ENCODE measurements at places on chromosomes 4 and X.
A peak's percentile ranks its signal among the peaks of the same experiment; 100 is the strongest.

DNA sequence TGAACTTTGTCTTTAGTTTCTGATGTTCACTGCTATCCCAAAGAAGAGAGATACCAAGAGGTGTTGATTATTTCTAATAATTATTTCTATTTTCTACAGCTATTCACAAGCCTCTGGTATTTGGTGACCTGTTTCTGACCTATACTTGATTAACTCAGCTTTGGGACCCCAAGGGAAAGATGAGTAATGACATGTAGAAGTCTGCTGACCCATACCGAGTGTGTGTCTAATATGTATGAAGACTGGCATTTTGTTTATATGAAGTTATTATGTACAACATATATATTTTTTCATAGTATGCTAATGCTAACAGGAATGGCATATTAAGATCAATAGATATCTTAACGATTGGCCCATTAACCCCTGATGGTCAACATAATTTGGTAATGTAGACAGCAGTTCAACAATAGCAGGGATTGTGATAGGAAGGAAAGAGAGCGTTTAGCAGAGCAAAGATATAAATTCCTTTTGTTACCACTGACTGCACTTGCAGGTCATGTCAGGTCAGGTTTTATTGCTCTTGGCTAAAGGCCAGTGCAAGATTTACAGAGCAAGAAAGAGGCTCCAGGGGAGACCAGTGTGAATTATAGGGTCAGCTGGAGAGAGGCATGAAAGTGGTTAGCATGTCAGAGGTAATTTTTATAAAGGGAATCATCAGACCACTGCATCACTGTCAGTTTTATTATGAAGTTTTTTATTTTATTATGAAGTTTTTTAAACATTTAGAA, 94.7 kb upstream of the DIPK2B start:
- DNase-seq: no peak

GRCh38 chr4:182593864-182594263, 323.3 kb downstream of the DCTD start:
- DNase-seq: no peak

- DNase-seq: no peak
These were observed 339.2 kb upstream of the GATB start for GRCh38 chr4:152099981-152100378.

DNA sequence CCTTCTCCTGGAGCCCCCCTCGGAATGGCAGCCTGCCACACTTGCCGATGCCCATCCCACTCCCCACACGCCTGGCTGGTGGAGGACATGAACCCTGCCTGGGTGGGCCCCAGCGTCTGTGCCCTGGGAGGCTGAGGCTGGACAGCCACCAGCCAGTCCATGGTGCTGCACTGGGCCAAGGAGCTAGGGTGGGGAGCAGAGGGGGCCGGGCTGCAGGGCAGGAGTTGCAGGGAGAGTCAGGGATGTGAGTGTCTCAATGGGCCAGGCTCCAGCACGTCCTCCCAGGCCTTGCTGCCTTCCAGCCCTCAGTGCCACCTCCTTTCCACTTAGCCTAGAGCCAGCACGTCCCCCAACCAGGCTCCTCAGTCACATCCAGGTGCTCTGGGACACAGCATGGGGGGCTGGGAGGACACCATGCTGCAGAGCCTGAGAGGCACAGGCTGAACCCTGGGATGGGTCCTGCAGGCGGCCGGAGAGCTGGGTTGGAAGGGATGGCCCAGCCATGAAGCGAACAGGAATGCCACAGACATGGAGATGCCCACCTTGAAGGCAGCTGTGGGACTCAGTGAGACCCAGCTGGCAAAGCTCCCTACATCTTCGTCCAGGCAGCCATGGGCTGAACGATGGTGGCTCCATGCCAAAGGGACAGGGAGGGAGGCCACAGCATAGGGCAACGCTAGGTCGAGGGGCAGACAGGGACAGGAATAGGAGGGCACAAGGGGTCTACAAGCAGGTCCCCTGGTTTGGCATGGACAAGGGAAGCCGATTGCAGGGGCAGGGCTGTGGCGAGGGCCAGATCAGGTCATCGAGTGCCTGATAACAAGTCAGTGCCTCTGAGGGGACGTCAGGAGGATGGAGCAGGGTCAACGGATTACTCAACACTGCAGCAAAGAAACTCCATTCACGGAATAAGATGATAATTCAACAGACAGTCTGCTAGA, 30.1 kb upstream of the MXD4 start:
- no peak for DNase-seq

GRCh38 chr4:15513545-15513944, 43.9 kb downstream of the CC2D2A start:
- no peak for DNase-seq

DNA sequence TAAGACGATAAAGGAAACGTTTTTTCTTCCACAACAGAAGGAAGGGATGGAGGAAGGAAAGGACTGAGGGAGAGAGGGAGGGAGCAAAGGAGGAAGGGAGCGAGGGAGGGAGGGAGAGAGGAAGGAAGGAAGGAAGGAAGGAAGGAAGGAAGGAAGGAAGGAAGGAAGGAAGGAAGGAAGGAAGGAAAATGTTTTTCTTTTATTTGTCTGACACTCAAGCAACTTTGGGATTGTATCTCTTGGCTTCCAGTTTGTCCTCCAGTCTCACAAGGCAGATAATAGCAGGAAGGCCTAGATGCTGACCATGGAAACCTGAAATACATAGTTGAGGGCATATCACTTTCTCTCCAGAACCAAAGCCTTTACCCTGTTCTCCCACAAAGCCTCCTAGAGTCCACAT, 226.7 kb downstream of the ZNF674 start:
- no peak for DNase-seq

GRCh38 chr4:77593101-77593500, 12.5 kb upstream of the CXCL13 start:
- DNase-seq: no peak

- no peak for DNase-seq
These were observed 7.3 kb upstream of the KLHL8 start for GRCh38 chr4:87227751-87228151.

- DNase-seq: no peak
These were observed 115.9 kb downstream of the RAB28 start for GRCh38 chr4:13368217-13368616.

DNA sequence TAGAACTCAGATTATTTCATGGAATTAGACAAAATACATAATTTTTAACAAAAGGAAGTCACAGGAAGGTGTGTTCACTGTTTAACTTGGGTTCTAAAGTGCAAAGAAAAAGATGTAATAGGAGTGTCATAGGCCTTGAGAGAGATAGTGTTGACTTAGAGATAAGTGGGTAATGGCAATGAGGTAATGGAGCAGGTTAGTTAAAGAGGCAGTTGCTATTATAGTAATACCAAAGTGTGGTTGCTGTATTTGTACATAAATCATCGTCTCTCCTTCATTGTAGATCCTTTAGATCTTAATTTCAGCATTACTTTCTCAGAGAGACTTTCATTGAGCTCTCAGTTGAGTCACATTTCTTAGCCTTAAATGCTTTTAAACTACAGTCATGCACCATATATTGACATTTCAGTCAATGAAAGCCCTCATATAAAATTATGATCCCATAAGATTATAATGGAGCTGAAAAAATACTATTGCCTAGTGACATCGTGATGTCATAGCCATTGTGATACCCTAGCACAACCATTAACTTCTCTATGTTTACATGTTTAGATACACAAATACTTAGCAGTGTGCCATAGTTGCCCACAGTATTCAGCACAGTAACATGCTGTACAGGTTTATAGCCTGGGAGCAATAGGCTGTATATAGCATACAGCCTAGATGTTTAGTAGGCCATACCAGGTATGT, 245.4 kb downstream of the ADGRL3 start:
- DNase-seq: no peak

DNA sequence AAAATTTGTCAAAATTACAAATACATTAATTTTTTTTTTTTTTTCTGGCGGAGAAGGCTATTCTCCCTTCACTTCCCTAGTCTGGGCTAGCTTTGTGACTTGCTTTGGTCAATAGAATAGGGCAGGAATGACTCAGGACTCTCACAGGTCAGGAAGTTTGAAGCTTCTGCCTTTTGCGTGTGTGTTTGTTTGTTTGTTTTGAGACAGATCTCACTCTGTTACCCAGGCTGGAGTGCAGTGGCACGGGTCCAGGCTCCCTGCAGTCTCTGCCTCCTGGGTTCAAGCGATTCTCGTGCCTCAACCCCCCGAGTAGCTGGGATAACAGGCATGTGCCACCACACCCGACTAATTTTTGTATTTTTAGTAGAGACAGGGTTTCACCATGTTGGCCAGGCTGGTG, 55.9 kb upstream of the USP9X start:
- no peak for DNase-seq

DNA sequence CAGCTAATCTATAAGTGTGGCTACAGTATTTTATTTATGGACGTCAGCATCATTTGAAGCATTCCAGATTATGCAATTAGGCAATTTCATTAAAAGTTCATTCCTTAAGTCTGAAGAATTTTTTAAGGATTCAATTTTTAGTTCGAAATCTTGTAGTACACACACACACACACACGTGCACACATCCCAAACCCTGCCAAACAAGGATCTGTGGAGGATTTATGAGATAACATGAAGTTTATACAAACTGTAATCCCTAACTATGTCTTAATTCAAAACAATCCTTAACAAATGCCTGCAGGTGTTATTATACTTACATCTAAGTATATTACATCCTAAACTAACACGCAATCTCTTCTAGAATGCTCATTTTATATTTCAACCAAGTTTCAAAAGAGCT, 105.8 kb downstream of the ELOVL6 start:
- no peak for DNase-seq

GRCh38 chrX:136147315-136147901, at the start of gene FHL1:
FHL1 (plus strand) TSS chrX:136147533.
- peak; percentile 53 for DNase-seq

DNA sequence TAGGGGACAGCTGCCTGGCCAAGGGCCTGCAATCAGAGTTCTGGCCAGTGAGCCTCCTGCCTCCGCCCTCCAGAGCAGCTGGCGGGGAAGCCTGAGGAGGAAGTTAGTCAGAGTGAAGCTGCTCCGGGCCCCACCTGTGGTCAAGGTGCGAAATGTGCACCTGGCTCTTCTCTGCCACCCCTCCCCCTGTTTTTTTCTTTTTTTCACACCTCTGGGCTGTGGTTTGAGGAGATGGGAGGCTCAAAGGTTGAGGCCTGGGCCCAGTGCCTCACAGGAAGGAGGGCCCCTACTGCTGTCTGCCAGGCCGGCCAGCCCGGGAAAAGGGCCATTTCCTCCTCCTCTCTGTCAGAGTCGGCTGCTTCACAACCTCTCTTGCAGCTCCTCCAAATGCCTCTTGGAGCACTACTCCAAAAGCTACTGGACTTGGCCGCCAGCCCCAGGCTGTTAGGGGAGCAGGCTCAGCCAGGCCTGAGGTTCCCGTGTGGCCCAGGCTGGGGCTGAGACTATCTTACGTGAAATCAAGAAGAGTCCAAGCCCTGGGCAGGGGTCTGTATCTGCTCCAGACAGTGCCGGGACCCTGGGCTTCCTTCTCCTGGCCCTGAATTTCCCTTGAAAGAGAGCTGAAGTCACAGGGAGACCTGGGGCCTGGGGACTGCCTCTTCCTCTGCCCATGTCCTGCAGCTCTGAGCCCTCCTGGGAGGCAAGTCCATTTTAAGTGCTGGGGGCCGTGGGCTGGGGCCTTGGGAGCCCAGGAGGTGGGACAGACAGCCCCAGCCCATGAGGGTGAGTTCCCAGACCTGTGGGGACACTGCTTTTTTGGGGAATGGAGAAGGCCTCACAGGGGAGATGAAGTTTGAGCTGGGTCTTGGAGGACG, 4.5 kb upstream of the CXCR3 start:
- DNase-seq: peak; percentile 73

DNA sequence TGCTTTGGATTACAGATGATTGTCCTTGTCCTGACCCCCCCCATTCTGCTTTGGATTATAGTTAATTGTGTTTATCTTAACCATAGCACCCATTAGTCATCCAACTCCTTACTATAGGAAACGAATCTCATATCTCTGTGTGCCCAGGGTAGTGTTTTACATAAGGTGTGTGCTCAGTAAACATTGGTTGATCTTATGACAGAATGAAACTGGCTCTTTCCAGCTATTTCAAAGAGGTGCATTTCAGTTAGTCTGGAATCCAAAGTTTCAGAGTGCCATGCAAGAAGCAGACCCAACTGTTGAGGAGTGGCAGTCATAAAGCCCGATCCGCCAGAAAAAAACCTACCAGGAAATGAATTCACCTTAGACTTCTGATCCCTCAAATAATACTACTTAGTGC, 14.7 kb downstream of the TRIM2 start:
- DNase-seq: no peak

DNA sequence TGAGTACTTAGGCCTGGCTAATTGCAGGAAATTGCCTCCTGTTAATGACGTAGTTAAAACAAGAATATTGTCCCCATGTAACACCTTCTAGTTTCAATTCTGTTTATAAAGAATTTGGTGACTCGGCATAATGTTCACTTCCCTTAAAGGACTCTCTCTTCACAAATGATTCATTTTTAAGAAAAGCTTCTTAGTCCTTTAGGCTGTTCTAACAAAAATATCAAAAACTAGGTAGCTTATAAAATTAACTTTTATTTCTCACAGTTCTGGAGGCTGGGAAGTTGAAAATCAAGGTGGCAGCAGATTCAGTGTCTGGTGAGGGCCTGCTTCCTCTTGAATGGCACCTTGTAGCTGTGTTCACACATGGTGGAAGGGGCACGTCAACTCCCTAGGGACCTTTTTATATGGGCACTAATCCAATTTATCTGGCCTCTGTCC, 23.8 kb downstream of the COL25A1 start:
- no peak for DNase-seq

DNA sequence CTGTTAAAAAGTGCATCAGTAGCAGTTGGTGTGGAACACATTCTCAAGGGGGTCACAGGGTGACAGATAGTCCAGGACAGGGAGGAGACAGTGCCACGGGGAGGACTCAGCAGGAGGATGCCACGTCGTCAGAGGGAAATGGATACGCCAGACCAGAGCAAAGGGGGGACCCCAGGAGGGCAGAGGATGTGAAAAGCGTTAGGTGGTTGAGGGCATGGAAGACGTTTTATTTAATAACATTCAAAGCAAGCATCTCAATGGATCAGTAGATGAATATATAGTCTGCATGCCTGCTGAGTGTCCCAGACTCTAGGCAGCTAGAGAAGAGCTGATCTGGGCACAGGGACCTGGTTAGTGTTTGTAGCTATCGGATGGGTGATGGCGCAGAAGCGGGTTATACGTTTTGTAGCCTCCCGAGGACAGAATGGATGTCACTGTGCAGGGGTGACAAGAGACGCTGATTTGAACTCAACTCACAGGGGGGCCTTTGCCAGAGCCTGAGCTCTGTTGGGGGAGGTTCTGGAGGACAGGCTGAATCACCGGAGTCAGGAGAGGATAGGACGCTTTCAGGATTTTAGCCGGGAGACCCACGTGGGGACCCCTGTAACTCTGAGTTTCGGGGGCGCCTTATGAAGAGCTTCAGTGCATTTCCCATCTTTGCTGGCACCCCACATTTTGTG, 81.3 kb downstream of the STOX2 start:
- DNase-seq: no peak

DNA sequence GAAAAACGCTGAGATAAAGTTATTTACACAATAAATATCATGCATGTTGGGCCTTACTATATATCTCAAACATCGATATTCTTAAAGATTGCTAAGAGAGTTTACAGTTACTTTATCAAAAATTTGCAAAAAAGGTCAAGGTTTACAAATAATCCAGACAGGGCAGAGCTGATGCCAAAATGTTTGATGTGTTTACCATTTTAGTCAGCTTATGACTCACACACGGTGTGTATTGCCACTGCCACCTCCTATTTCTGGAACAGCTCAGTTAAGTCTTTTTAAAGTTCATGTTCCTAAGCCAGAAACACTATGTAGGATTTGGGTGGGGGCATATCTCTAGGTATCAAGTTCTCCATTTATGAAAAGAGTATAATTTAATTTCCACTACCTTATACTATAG, 580.6 kb downstream of the INPP4B start:
- DNase-seq: no peak

Data from T-helper 22 cell (primary cell).